ENCODE measurements at places on chromosomes 2 and 18.

- no peak for DNase-seq
Observed at GRCh38 chr2:205769879-205770278, 87.6 kb downstream of the NRP2 start.

- DNase-seq = no peak
Observed at GRCh38 chr2:158463496-158464095, 6.8 kb downstream of the PKP4 start.

- no peak for DNase-seq
Observed at GRCh38 chr2:203809084-203809521, 58.5 kb upstream of the CTLA4 start.

DNA sequence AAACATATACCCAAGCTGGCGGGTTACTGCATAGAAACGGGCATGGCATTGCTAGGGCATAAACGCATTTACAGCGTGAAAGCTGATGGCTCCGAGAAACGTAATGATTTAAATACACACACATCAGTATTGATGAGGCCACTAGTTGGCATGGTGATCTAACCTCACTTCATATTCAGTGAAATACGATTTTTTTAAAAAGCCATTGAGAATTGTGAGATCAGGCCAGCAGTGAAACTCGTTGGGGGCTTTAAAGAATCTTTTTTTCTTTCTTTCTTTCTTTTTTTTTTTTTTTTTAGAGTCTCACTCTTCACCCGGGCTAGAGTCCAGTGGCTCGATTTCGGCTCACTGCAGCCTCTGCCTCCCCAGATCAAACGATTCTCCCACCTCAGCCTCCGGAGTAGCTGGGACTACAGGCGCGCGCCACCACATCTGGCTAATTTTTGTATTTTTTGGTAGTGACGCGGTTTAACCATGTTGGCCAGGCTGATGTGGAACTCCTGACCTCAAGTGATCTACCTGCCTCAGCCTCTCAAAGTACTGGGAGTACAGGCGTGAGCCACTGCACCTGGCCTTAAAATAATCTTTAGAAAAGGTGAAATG, 2.4 kb upstream of the SMAD7 start:
- no peak for DNase-seq

- no peak for DNase-seq
Observed at GRCh38 chr2:230827774-230828271, 36.9 kb upstream of the ITM2C start.

DNA sequence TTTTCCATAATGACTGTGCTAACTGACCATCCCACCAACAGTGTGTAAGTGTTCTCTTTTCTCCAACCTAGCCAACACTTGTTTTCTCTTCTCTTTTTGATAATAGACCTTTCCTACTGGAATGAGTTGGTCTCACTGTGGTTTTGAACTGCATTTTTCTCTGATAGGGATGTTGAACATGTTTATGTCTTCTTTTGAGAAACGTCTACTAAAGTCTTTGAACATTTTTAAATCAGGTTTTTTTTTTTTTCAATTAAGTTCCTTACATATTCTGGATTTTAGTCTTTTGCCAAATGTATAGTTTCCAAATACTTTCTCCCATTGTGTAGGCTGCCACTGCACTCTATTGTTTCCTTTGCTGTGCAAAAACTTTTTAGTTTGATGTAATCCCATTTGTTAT, 405.5 kb upstream of the FIGN start:
- no peak for DNase-seq

GRCh38 chr2:237754182-237754581, 44.4 kb upstream of the RBM44 start:
- DNase-seq = no peak

DNA sequence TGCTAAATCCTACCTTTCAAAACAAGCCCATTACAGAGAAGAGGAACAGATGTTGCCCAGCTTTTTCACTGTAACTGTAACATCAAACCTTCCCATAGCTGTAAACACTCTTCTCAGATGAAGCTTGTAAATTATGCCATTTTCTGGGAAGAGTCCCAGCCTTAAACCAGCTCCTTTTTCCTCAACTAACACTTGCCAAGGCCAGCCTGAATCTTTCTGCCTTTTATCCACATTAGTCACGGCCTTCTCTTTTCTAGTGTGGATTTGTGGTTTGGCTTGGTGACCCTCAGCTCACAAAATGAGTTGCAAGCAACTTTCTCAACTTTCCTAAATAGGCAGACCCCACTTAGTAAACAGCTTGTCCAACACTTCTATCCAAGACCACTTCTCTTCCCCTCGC, 90.2 kb downstream of the CABLES1 start:
- DNase-seq = no peak

DNA sequence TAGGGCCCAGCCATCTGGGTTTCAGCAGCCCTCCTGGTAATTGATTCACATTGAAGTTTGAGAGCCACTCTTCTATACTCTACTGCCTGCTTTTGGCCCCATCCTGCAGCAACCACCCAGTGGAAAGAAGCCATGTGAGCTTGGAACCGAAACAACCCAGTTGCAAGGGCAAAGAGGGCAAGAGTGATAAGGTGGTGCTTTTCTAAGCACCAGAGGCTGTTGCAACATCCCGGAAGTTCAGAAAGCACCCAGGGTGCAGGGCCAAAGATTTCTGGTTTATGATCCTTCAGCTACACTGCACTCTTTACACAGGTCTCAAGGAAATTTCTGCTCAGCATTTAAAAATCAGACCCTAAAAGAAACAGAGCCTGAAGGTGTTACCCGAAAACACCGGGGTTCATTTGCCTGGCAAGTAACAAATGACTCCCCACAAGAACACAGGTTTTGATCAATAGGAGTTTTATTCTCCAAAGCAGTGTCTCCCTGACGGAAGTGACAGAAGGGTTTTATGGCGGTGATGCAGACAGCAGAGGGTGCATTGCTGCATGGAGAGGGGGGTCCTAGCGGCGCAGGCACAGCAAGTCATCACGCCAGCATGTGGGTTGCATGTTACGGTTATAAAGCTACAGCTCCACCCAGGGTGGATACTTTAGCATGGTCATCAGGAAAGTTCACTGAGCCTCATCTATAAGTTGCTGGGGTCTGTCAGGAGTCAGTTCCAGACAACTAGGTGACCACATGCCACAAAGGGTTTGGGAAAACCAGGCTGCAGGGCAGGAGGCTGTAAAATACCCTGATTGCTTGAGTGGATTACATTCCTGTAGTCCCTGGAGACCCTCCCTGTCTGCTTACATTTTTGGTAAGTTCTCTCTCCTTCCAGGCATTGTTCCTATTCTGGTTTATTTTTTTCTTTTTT, 28.8 kb upstream of the TMEM37 start:
- DNase-seq = peak; percentile 85

DNA sequence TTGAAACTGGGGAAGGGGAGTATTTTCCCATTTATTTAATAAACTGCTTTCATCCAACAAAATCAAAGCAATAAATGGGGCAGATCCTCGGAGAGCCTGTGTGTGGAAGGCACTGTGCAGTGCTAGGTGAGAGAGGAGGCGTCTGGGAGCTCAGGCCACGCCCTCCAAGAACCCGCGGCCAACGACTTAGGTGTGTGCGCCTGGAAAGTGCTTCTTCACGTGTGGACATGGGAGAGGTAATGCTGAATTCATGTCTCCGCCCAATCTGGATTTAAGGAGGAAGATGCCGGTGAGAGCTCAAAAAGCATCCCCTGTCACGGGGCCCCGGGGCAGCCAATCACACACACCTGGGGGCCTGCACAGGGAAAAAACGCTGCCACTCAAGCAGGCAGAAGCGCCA, 77.4 kb downstream of the HDAC4 start:
- no peak for DNase-seq

DNA sequence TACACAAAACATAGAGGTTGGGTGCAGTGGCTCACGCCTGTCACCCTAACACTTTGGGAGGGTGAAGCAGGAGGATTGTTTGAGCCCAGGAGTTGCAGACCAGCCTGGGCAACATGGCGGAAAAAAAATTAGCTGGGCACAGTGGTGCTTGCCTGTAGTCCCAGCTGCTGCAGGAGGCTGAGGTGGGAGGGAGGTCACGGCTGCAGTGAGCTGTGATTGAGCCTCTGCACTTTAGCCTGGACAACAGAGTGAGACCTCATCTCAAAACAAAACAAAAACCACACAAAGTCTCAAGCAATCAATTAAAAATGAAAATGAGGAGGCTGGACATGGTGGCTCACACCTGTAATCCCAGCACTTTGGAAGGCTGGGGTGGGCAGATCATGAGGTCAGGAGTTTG, 4.9 kb downstream of the NOP58 start:
- no peak for DNase-seq

GRCh38 chr2:75162897-75163296, 36.4 kb downstream of the TACR1 start:
- no peak for DNase-seq

- peak; percentile 65 for DNase-seq
Observed at GRCh38 chr2:3535794-3536681, 16.7 kb upstream of the ADI1 start.

DNA sequence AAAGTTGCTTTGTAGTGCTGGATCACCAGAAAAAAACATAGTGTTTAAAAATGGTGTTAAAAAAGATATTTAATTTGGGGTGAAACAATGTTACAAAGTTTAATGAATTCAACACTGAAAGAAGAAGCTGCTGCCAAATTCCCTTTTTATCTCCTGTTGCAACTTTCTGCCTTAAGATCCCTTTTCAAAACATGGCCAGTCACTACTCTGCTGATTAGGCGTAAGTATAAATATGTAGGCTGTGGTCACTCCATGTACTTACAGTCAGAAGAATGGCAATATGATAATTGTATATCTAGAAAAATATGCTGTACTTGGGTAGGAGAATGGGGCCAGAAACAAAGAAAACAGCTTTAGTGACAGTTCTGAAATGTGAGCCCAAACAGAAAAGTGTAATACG, 123.5 kb upstream of the ZBTB14 start:
- no peak for DNase-seq

DNA sequence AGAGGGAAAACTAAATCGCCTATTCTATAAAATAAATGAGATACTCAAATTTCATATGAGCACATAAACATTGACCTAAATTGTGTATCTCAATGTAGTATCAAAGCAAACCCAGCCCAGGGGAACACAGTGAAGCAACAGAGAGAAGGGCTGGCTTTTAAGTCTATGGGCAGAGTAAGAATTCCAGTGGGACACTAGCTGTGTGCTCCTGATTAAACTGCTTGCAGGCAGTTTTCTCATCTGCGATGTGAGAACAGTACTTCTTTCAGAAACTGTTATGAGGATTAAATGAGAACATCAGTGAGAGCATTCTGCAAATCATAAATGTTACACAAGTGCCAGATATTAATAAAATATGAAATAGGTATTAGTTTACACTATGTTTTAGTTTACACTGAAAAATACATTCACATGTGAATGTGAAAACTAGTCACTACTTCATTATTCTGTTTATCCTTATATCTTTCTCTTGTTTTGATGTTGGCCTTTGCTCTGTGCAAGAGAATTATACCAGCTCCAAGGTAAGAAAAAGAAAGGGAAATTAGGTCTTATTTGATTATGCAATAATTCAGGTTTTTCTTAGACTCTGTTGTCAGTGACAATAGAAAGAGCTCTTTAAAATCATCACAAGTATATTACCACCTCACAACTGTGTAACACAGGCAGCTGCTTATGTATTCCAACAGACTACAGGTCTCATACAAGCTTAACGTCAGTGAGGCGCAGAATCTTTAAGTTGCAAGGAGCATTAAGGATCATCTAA, 47.5 kb downstream of the GAREM1 start:
- DNase-seq = no peak

DNA sequence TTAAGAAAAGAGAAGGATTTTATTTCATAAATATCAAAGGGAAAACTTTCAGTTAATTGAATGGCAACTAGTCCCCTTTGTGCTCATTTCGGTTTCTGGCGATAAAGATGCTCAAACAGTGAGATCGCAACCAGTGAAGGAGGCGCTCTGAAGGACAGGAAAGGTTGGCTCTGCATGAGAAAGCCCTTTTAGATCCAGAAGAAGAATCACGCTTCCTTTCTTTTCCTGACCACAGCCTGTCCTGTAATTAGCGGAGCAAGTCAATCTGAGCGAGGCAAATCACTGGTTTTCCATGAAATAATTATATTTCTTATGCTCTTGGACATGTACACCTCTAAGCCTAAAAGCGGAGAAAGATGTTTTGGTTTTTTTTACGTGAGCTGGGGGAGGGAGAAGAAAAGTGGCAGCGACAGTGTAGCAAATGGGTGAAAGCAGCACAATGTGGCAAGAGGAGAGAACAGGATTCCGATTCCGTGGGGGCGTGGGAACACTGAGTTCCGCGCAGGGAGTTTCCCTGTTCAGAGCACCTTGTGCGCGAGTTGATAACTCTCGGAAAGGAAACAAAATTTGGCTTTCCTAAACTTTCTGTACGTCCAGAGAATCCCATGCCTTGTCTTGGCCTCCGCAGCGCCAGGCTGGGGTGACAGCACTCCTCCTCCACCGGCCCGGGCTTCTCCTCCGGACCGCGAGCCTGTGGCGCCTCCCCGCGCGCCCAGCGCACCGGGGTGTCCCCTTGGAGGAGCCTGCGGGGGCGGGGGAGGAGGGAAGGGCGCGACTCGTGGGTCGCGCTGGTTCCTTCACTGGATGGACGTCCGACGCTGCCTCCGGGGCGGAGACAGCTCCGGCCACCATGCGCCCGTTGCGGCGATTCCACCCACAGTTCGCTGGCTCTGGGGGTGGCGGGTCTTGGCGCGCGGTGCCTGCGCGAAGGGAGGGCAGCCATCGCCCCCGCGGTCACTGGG, 620 bp upstream of the SLC9A2 start:
- peak; percentile 34 for DNase-seq

GRCh38 chr2:120683081-120683480, 52.6 kb upstream of the GLI2 start:
- DNase-seq = no peak

- DNase-seq = no peak
Observed at GRCh38 chr2:68964282-68964681, 10.2 kb upstream of the GKN1 start.

DNA sequence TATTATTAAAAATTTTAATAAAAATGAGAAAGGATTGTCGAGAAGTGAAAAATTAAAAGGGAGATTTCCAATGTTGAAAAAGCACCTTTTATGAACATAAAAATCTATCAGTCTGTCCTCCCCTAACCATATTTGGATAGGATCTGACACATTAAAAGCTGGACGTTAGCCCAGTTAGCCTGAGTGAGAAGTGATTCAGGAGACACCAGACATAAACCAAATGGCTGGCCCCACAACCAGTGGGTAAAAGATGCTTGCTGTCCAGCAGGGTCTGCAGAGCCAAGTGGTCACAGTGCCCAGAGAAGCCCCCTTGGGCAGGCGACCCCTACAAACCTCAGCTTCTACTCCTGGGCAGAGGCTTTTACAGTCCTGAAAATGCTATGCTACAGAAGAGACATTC, 253.8 kb upstream of the LYPD1 start:
- DNase-seq = no peak

GRCh38 chr18:59822612-59823550, 76.9 kb upstream of the PMAIP1 start:
- no peak for DNase-seq

GRCh38 chr2:226640501-226640900, 159.1 kb downstream of the IRS1 start:
- no peak for DNase-seq

- DNase-seq = no peak
Observed at GRCh38 chr18:56044239-56044638, 456.2 kb upstream of the TCF4 start.

- DNase-seq = no peak
Observed at GRCh38 chr2:10265329-10266132, 37.2 kb upstream of the HPCAL1 start.
